IMR-90 (cell line): ENCODE measurements at places on chromosomes 1 and 21.

DNA sequence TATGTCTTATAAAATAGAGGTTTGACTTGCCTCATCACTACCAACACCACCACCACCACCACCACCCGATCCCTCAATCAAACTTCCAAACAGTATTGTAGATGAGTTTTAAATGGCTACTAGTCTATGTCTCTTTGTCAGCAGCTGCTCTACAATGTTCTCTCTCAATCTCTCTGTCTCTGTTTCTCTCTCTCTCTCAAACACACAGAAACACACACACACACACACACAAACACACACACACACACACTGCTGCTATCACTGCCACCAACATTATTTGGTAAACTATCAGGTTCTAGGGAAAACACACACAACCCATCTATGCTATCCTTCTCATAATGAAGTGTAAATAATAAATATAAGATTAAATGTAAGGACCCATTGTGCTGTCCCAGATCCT, 2.4 kb downstream of the TNFSF4 start:
- no peak for DNase-seq

DNA sequence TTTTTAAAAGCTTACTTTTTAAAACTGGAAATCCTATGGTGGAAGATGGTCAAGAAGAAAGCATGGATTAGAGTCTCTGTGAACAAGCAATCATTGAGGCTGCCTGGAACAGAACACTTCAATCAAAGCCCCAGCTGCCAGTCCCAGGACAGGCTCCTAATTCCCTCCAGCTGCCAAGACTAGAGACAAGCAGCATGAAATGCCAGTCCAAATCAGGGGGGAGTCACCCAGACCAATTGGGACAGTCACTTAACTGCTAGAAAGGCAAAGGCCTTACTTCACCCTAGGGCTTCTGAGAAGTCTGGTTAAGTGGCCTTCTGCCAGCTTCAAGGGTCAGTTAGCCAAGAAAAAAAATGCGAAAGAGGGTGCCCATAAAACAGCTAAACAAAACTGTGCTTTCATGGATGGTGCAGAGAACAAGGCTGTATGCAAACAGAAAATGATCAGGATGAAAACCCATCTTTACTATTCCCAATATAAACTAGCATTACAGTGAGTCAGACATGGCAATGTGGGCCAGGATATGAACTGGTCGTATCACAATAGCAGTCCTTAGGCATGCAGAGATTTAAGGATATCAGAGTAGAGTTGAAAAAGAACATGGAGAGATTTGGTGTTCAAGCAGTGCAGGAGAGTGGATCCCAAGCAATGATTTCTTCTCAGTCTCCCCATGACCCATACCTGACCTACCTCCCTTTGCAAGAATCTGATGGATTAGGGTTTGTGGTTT, 31.0 kb upstream of the MAN1A2 start:
- DNase-seq: peak; percentile 46

DNA sequence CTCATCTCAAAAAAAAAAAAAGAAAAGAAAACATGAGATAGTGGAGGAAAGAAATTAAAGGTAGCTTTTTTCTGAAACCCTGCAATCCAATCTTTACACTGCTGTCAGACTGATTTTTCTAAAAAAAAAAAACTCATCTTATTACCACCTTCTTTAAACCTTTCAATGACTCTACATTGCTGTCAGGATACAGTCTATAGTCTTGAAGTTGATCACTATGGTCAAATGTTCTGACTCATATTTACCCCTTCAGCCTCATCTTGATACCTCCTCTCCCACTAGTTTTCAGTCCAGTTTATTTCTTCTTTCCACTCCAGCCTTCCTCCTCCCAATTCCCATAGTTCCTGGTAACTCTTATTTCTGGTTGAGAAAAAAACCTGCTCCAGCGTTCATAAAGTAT, 17.7 kb upstream of the NFIA start:
- no peak for DNase-seq

- peak; percentile 52 for DNase-seq
Observed at GRCh38 chr1:40162753-40163441, 1.7 kb downstream of the RLF start.

DNA sequence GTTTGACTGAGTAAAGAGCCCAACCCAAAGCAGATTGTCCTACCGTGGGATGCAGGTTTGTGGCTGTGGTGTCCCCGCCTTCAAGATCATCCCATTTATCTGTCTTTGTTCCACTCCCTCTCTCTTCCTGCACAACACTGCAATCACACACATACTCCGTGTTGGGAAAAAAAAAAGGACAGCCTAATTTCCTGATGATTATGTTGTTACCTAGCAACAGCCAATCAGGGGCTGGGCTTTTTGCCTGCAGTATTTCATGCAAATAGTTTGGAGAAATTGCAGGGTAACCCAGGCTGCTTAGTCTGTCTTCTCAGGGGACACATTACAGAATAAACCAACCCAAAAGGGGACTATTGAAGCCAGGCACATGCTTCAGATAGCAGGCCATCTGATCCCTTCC, 38.3 kb downstream of the PHC2 start:
- peak; percentile 64 for DNase-seq

DNA sequence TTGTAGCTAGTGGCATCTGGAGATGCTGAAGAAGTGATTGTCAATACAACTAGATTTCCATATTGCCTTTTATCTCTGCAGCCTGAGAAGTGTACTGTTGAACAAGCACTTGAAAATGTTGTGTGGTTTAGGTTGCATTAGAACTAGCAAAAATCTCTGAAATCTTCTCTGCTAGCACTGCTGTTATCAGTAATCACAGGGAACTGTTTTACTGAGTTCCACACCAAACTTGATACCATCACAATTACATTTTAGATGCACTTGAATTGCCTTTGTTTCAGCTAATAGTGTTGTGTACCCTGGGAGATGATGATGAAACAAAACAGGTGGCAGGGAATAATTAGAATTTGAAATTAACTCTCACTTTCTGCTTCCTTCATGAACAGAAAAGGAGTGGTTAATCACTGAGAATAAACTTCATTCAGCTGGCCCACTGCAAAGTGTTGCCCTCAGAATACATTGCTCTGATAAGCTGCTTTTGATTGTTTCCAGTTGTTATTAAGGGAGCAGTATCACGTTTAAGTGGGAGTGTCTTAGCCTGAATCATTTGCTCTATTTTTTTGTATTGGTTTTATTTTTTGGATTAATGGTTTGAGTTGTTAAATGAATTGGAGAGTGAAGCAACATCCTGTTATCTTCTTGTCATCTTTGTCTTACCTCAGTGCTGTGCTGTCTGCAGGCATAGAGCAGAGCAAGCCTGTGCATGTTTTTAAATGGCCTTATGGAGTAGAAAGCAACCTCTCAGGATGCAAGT, 13.0 kb downstream of the FAM20B start:
- no peak for DNase-seq

DNA sequence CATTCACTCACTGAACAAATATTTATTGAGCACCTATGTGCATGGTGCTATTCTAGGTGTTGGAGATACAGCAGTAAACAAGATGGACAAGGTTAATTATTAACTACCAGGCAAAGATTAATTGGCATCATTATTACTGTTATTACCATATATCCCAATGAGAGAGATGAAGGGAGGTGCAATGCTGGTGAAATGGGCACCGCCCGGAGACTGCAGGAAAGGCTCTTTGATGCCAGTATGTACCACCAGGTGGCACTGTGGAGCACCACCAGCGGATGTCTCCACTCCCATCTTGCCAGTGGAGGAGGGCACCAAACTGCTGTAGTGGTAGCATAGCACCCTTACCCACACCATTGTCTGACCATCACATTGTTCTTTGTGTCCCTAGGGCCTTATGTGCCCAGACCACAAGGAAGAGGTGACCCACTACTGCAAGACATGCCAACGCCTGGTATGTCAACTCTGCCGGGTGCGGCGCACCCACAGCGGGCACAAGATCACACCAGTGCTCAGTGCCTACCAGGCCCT, 3.0 kb downstream of the TRIM46 start:
- peak; percentile 64 for DNase-seq

GRCh38 chr1:231893400-231894102, 267.0 kb downstream of the DISC1 start:
- DNase-seq: no peak

- DNase-seq: no peak
Observed at GRCh38 chr1:45430490-45430889, 60.5 kb downstream of the TESK2 start.

DNA sequence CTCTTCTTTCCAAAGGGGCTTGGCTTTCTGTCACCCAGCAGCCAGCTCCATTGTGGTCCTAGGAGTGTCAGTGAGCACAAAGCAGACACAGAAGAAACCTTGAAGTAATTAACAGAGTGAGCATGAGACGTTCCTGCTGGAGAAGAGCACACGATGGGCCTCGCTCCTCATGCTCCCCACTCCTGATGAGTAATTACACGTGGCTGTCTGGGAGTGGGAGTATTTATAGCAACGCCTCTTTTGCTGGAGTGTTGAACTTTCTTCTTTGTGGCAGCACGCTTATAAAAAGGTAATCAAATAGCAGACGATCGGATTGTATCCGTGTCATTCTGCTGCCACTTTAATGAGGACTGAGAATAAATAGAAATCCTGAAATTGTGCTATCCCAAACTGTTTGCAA, 185.8 kb downstream of the CAMTA1 start:
- DNase-seq: peak; percentile 43

- DNase-seq: peak; percentile 27
Observed at GRCh38 chr1:78441921-78442320, 48.9 kb upstream of the PTGFR start.

- peak; percentile 91 for DNase-seq
Observed at GRCh38 chr1:41122851-41123518, 101.5 kb upstream of the SLFNL1 start.

DNA sequence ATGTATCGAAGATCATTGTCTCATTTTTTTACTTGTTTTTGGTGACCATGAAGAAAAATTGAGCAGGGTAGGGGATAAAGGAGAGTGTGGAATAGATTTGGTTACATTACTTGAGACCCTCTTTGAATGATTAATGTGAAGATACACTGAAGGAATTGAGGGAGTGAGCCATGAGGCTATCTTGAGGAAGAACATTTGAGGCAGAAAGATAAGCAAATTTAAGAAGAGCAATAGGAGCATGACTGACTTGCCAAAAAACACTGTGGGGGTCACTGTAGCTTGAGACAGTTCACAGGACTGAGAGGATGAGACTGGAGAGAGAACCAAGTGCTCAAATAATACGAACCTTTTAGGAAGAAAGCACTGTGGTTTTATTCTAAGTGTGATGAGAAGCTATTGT, 43.1 kb upstream of the PTPRC start:
- DNase-seq: no peak

- no peak for DNase-seq
Observed at GRCh38 chr1:192877283-192877886, 68.5 kb downstream of the RGS2 start.

- DNase-seq: no peak
Observed at GRCh38 chr1:50645139-50645538, 221.9 kb upstream of the DMRTA2 start.

GRCh38 chr21:33762803-33763581, 120.7 kb downstream of the ITSN1 start:
- DNase-seq: peak; percentile 24

DNA sequence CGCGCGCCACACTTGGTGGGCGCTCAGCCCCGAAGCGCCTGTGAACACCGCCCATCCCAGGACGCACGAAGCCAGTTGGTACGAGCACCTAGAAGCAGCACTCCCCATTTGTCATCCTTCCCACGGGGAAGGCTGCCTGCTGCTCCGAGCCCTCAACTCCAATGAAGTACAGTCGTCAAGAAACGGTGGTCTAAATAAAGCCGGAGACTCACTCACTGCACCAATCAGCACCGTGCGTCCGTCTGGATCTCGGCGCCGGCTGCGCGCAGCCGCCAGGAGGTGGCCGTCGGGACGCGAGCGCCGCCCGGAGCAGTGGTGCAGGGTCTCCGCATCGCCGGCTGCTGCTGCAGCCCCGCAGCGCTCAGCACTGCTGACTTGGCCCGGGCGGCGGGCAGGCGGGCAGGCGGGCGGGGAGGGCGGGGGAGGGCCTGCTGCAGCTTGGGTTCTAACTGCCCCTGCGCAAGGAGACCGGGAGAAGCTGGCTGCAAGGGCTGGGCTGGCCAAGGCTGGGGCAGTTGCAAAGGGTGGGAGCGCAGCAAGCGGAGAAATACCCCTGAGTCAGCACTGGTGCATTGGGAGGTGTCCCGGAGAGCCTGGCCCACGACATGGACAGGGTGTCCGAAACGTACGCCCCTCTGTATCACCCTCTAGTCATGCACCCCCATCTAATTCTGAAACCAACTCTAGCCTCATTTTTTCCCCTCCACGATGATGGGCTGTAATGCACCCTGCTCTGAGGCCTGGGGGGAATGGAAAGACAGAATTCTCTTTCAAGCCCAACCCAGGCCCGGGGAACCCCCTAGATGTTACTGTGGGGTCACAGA, 35.8 kb upstream of the H6PD start:
- peak; percentile 51 for DNase-seq

DNA sequence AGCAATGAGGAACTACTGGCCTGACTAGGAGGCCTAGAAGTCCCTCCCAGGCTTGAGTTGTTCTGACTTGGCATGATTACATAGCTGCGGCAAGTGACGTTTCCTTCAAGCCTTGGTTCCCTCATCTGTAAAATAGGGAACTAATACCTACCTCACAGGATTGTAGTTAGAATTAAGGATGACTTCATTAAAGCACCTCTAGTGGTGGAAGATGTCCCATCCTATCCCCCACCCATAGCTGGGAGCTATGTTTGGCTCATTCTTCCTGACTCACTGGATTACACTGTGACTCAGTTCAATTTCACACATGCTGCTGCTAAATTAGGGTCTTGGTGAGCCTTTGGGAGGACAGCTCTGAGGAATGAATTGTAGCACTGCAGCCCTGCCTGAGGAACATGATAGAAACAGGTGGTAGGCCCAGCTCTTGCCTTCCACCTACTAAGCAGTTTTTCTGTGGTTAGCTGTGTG, 6.0 kb upstream of the SHISA4 start:
- peak; percentile 87 for DNase-seq

GRCh38 chr1:5572794-5573193, 419.4 kb downstream of the NPHP4 start:
- no peak for DNase-seq

- DNase-seq: no peak
Observed at GRCh38 chr1:81118550-81118949, 682.2 kb upstream of the ADGRL2 start.

GRCh38 chr21:42989816-42990650, 15.7 kb downstream of the PKNOX1 start:
- no peak for DNase-seq

GRCh38 chr1:38451541-38451993, 405.0 kb upstream of the POU3F1 start:
- DNase-seq: peak; percentile 30

GRCh38 chr1:248288391-248288790, 10.6 kb upstream of the OR2T33 start:
- no peak for DNase-seq
